IPS DF 19.7 (cell line): ENCODE measurements at places on chromosomes 7 and 10.

GRCh38 chr7:1661461-1661860 lies 8.6 kb upstream of the ELFN1 start:
- no peak for DNase-seq

DNA sequence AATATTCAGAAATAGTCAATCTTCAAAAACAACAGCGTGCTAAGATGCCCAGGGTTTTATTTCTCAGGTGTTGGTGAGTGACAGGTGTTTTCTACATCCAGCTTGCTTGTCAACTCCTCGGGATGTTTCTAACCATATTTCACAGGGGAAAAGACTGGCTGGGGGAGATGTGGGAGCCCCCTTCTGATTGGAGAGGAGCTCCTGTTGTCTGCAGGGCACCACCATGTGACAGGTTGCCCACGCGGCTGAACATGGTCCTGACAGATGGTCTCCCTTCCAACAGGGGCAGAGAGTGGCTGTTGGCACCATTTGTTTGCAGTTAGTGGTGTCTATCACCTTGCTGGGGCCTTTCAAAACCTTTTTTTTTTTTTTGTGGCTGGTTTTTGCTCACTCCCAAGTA lies 16.5 kb upstream of the GPR26 start:
- no peak for DNase-seq

GRCh38 chr7:106108991-106109390 lies 3.1 kb downstream of the SYPL1 start:
- no peak for DNase-seq

DNA sequence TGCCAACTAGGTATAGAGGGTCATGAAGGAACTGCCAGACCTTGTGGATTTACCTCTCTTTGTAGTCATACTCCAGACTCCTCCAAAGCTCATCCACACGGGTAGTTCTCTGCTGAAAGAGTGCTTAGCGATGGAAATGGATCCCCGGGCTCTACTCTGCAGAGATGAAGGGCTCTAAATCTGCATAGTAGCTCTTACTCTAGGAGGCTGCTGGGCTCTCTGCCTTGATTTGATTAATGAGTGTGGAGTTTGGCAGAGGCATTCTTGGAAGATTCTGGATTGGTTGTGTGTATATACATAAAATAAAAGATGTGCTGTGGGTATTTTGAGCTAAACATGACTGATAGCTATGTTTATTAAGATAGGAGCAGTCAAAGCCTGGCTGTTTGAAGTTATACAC lies 21.3 kb upstream of the CPXM2 start:
- DNase-seq, result no peak

DNA sequence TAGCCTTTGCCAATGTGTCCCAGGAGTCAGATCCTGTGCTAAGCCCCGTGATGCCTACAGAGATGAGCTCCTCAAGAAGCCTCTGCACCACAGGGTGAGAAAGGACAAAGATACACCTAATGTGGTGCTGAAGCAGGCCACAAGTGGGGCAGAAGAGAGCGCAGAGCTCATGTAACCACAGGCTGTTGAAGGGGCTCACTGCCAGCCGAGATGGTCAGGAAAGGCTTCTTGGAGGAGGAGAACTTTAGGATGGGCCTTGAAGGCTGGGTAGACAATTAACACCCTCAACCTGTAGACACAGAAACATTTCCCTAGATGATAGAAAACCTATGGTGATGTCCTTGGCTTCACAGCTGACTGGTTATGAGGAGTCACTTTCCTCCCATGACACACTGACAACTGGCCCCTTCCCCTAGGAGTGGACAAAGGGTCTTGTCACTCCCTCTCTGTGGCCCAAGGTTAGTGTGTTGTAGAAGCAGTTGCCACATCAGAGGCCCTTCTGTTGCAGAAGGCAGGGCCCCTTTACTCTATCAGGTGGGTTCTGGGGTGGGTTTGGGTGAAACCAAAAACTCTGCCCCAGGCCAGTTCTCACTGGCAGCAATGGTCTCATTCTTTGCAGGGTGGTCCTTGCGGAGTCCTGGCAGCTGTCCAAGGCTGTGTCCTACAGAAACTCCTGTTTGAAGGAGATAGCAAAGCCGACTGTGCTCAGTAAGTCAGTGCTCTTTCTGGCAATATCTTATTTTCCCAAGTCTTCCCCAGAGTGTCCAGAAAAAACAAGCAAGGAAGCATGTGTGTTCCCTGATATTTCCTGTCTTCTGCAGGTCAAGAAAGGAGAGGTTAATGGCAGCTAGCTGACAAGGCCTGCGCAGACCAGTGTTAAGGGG lies 69.2 kb downstream of the MINDY4 start:
- no peak for DNase-seq

GRCh38 chr7:74289018-74289658 lies at the start of gene CLIP2:
Gene CLIP2 (plus strand): TSS chr7:74289407. CDS start chr7:74317547, 28,140 bp downstream.
- no peak for DNase-seq

DNA sequence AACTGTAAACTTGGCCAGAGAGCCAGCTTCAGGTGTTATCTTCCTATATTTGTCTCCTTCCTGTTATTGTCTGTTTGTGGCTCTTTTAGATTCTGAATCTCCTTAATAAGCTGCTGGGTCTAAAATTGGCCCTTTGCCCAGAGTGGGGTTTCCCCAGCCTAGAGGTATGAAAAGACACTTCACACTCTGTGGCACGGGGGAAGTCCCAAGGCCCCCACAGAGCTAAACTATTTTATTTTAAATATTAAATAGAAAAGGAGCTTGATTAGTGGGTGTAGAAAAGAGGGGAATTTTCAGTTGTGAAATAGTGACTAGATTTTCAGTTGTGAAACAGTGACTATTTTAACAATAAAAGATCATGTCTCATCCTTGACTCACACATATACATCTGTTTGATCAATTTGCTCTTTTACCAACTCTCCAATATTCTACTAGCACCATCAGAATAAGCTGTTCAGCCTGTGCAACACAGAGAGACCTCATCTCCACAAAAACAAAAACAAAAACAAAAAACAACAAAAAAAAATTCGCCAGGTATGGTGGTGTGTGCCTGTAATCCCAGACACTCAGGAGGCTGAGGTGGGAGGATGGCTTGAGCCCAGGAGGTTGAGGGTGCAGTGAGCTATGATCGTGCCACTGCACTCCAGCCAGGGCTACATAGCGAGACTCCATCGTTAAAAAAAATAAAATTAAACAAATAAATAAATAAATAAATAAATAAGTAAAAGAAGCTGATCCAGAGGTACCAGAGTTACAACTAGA lies 24.9 kb upstream of the ADO start:
- DNase-seq, result no peak

GRCh38 chr7:111437736-111438135 lies 124.6 kb downstream of the IMMP2L start:
- no peak for DNase-seq

DNA sequence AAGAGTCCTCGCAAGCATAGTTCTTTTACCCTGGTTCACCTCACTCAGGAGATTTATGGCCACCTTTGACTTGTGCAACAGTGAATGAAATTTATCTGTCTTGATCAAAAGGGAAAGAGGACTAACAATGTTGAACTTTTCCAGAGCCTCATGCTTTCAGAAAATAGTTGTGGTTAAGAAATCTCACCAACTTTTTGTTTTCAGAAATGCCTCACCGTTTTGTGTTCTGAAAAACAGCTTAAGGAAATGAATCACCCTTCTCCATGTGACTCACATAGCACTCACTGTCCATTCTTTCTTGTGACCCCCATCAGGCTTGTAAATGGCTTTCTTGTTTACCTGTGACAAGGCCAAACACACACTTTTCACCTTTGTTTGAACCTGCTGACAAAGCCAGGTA lies 148.6 kb upstream of the FAM3C start:
- DNase-seq, result no peak

DNA sequence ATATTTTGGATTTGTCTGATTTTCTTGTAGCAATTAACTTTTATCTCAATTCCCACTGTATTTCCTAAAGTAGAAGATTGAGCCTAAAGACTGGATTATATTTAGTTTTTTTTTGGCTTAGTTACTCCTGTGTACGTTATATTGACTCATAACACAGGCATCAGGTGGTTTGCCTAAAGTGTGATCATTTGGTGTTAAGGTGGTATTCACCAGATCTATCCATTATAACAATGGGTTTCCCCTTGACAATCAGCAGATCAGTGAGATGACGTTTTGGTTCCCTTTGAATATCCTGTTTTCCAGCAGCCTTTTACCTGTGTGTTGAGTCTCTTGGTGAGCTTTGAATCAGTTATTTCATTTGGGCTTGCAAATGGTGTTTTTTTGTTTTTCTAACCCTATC lies 18.1 kb downstream of the MAPK8 start:
- no peak for DNase-seq

DNA sequence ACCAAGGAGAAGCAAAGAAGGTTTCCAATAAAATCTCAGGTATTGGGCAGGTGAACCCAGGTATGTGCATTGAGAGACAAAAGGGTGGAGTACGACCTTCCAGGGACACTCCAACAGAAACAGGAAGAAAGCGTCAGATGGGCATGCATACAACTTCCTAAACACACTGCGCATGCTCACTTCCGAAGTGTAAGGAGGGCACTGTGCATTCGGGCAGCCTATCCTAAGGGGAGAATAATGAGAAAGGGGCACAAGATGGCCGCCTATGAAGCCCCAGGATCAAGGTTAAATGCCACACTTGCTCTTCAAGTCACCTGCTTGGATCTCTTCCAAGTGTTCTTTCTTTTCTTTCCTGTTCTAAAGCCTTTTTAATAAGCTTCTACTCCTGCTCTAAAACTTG lies 39.4 kb upstream of the PRSS1 start:
- no peak for DNase-seq

DNA sequence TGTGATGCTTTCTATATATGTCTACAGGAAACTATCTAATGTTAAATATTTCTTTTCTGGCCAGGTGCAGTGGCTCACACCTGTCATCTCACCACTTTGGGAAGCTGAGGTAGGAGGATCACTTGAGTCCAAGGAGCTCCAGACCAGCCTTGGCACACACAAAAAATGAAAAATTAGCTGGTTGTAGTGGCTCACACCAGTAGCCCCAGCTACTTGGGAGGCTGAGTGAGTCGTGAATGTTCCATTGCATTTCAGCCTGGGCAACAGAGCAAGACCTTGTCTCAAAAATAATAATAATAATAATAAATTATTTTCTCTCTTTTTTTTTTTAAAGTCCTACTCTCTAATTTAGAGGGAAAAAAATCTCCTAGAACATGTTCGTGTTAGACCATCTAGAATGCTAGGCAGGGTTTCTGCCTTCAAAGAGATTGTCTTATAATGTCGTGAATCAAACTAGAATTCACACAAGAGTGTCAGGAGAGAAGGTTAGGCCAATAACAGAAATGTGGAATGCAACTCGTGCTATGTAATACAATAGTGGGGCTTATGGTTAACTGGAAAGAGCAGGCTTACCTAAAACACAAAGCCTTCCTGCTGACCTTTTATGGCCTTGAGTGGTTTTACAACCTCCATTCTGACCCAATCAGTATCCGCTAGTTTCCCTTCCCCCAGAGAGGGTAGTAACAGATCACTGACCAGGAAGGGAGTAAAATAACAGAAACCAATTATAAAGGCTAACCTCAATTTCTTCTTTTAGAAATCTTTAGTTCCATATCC lies 46.3 kb downstream of the MYOF start:
- no peak for DNase-seq

DNA sequence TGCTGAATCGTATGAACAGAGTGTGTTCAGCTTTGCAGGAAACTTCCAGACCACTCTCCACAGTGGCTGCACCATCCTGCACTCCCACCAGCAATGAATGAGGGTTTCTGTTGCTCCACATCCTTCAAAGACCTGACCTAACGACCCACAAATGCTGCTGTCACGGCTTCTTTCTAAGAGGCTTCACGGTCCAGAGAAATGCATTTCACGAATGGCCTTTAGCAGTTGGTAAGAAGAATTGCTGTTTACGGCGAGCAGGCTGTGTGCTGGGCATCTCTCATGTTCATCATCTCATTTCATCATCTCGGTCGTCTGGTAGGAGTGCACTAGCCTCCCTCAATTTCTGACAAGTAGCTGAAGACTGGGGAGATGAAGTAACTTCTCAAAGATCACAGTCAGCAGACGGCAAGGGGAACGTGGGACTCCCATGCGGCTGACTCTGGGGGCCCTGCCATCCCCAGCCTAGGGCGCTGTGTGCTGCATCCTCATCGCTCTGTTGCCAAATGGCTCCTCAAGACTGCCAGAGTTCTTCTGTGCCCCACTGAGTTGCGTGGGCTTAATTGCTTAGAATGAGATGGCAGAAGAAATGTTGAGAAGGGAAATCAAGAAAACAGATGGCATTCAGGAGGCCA lies 72.9 kb downstream of the ADARB2 start:
- DNase-seq, result no peak

DNA sequence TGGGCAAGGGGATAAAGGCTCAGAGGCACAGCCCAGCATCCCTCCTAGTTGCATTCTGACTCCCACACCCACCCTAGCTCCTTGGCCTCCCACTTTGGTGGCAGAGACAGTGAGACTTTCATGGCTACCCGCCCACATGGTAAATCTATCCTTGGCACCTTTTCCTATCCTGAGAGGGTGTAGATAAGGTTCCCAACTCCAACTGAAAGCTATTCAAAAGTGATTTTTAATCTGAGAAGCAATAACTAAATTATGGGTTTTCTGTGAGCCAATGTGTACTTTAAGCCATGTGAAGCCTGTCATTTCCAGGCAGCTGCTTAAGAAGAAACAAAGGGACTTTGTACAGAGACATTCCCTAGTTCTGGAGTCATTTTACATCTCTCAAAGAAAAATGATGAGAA lies 9.1 kb downstream of the LAMB1 start:
- DNase-seq, result no peak

- no peak for DNase-seq
Observed at GRCh38 chr7:89238156-89238555, 442.6 kb upstream of the TEX47 start.

DNA sequence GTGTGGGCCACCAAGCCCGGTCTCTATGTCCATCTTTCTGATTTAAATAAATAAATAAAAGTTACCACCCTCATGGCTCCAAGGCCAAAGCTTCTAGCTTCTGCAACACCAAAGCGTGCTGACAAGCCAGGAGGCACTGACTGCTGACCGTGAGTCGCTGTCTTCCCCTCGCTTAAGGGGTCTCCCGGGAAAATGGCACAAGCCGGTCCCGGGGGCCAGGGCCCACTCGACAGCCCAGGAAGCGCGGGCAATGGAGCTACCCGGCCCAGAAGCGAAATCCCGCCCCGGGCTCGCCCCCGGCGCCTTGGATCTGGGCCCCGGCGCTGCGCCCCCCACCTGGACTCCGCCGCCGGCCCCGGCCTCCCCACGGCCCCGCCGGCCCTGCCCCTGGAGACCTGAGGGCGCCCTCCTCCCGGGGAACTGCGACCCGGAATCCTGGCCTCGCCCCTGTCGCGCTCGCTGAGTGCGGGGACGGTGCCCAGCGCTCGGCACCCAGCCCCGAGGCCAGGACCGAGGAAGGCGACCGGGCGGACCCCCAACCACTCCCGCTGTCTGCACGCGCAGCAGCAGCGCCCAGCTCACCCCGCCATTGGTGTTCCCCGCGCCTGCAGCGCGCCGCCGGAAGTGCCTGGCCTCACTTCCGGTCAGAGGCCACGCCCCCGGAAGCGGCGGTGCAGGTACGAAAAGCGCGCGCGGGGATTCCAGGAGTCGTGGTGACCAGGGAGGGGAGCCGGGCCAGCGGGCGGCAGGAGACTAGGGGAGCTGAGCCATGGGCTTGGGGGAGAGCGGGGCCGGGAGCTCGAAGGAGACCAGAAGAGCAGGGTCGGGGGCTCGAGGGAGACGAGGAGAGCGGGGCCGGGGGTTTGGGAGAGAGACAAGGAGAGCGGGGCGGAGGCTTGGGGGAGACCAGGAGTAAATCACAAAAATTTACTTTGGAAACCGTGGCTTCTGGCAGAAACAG lies at the start of the genes MRM2 and NUDT1:
Gene MRM2 (minus strand): TSS at position 626 of the 961 bp plus-strand sequence. CDS start 36 bp downstream, at position 590.
Gene NUDT1 (plus strand): TSS at position 647 of the 961 bp plus-strand sequence. CDS start 2,349 bp downstream, outside the sequence.
- no peak for DNase-seq

GRCh38 chr10:11563936-11564335 lies 47.5 kb downstream of the USP6NL start:
- no peak for DNase-seq

- DNase-seq, result no peak
Observed at GRCh38 chr7:55469271-55469681, 103.0 kb downstream of the VOPP1 start.
